ENCODE measurements at places on chromosomes 11 and 22.

GRCh38 chr11:117528097-117528721 lies 200.6 kb downstream of the CEP164 start:
- no peak for DNase-seq

DNA sequence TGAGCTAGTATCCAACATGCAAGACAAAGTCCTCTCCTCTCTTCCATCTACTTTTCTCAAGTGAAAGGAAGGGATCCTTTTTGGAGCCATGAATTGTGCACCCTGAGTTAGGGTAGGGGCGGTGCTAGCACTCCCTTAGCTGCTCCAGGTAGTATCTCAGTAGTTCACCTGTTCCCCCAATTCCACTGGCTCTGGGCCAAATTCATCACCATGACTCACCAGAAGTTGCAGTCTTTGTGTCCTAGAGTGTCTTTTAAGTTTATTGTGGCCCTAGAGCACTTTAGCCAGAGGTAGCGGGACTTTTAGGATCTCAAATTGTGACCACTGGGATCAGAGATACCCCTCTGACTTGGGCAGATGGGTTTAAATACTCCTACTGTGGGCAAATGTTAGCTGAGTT lies 398.6 kb upstream of the ANO5 start:
- no peak for DNase-seq

GRCh38 chr22:30777587-30777986 lies 82.9 kb downstream of the OSBP2 start:
- DNase-seq: no peak

GRCh38 chr11:87150936-87151335 lies 113.2 kb downstream of the TMEM135 start:
- DNase-seq: no peak

GRCh38 chr11:111465400-111465799 lies 46.8 kb downstream of the BTG4 start:
- DNase-seq: no peak

DNA sequence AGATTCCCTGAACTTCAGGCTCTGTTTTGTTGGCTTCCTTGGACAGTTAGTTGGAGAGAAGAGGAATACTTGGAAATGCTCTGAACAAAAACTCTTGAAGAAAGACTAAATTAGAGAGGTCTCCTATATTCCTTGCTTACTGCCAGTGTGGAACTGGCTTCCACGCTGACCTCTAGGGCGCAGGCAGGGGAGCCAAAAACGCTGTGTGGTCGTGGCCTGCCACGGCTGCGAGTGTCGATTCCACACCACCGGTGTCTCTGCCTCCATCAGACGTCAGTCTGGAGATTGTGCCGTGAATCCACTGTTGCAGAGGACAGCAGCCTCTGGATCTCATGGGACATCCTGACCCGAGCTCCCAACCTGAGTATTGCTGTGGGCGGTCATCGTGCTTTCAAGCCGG lies 37.5 kb upstream of the RAB1B start:
- DNase-seq: no peak

DNA sequence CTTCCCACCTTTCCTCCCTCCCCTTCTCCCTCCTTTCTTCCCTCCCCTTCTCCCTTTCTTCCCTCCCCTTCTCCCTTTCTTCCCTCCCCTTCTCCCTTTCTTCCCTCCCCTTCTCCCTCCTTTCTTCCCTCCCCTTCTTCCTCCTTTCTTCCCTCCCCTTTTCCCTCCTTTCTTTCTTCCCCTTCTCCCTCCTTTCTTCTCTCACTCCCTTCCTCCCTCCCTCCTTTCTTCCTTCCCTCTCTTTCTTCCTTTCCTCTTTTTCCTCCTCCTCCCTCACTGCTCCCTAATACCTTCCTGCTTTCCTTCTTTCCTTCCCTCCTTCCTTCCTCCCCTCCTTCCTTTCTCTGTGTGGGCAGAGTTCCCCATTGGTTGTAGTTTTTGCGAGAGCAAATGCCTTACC lies 76.1 kb downstream of the PGR start:
- no peak for DNase-seq

- no peak for DNase-seq
These were observed 34.5 kb downstream of the SFI1 start for GRCh38 chr22:31530823-31531195.
